CD4-positive, alpha-beta T cell (primary cell): ENCODE measurements at places on chromosomes 16 and 17. TPM values are rescaled to one million over a fixed set of nuclear protein-coding genes. Genes with fewer than 3 reads are reported as not detected.

HIC1 gene
- 2.4 TPM for total RNA-seq

CDRT15 gene
- not detected for total RNA-seq

OR1F1 gene
- not detected for total RNA-seq

TNFSF13 gene
- 1.1 TPM for total RNA-seq

- H3K4me3 ChIP-seq = no peak overlapping the region
- H3K4me1 ChIP-seq = no peaks in the 10 kb centered on the region
- DNase-seq = no peak
- H3K27me3 ChIP-seq = no peaks in the 10 kb centered on the region
- no peak overlapping the region for H3K27ac ChIP-seq
These were observed 408.7 kb downstream of the SLC39A11 start for GRCh38 chr17:72683506-72684404.

DNA sequence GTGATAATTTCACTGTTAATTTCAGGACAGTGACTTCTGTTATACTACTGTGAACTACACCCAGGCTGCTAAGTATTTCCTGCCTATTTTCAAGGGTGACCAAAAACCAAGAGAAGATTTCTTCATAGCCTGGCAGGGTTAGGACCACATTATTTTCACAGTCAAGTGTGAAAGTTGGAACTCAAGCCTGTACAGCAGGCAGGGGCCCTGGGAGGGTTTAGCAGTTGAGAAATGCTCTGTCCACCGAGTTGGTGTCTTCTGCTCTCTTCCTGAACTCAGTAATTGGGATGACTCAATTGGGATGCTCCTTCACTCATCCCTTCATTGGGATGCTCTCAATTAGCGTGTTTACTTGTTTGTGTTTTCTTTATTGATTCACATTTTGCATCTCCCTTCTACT is 347.3 kb upstream of the CDH11 start:
- H3K36me3 ChIP-seq = no peaks in the 10 kb centered on the region
- no peak overlapping the region for H3K27ac ChIP-seq
- no peak overlapping the region for H3K4me3 ChIP-seq
- no peak for DNase-seq
- H3K27me3 ChIP-seq = no peaks in the 10 kb centered on the region
- no peaks in the 10 kb centered on the region for H3K4me1 ChIP-seq

- H3K4me1 ChIP-seq = no peaks in the 10 kb centered on the region
- H3K27me3 ChIP-seq = no peaks in the 10 kb centered on the region
- no peak overlapping the region for H3K27ac ChIP-seq
- H3K4me3 ChIP-seq = no peak overlapping the region
These were observed 165.0 kb downstream of the LGALS9B start for GRCh38 chr17:20302246-20302917.

DNA sequence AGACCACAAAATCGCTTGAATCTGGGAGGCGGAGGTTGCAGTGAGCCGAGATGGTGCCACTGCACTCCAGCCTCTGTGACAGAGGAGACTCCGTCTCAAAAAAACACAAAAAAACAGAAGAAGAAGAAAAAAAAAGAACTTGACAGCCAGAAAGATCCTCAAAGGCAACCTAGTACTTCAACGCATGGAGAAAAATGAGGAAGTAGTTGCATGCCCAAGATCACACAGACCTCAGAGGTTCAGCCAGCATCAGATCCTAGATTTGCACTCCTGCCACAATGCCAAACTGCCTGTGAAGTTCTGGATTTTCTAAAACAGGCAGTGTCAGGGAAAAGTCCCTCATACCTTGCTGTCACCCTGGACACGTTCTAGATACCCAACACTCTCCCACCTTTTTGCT is 1.5 kb downstream of the ATPAF2 start:
- no peak overlapping the region for H3K4me3 ChIP-seq
- peaks cover 43% of the 10 kb centered on the region for H3K4me1 ChIP-seq
- H3K27me3 ChIP-seq = no peaks in the 10 kb centered on the region
- no peak overlapping the region for H3K27ac ChIP-seq

- DNase-seq = no peak
- no peak overlapping the region for H3K4me3 ChIP-seq
- peaks cover 5% of the 10 kb centered on the region for H3K4me1 ChIP-seq
- peaks cover 5% of the 10 kb centered on the region for H3K27me3 ChIP-seq
These were observed 86.5 kb downstream of the GSG1L start for GRCh38 chr16:27976990-27977389.

DNA sequence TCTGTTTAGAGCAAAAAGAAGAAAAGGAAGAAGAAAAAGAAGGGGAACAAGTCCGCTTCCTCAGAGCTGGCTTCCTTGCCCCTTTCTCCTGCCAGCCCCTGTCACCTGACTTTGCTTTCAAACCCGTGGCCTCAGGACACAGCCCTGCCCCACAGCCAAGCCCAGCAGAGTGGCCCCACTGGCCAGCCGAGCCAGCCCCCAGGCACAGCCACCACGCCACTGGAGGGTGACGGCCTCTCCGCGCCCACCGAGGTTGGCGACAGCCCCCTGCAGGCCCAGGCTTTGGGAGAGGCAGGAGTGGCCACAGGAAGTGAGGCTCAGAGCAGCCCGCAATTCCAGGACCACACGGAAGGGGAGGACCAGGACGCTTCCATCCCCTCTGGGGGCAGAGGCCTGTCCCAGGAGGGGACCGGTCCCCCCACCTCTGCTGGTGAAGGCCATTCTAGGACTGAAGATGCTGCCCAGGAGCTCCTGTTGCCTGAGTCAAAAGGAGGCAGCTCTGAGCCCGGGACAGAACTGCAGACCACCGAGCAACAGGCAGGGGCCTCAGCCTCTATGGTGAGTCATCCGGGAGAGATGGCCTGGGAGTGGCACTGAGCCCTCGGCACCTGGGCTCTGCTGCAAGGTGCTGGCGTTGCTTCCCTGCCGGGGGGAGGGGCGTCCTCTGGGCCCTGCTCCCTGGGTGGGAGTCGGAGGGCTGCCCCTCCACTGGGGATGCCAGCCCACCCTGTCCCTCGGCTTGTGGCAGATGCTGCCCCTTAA is 27.3 kb downstream of the RNF213 start:
- peaks cover 79% of the 10 kb centered on the region for H3K36me3 ChIP-seq
- peaks cover 14% of the 10 kb centered on the region for H3K4me1 ChIP-seq
- no peak for DNase-seq
